ENCODE measurements at places on chromosomes 5 and 9.

DNA sequence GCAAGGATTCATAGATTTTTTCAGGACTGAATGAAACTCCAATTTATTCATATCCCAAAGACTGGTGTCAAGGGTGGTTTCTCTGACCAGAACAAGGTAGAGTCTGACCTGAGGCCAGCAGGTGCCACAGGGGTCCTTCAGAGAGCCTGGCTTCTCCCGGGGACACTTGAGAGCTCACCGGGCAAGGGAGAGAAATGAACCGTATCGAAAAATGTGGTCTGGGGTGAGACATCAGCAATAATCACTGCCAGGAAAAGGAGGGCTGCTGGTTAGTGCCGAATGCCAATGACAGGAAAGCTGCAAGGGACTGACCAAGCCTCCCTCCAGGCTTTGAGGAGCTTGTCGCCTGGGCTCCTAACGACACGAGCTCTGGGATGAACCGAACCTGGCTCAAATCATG is 142.7 kb downstream of the TTLL11 start:
- no peak for DNase-seq

DNA sequence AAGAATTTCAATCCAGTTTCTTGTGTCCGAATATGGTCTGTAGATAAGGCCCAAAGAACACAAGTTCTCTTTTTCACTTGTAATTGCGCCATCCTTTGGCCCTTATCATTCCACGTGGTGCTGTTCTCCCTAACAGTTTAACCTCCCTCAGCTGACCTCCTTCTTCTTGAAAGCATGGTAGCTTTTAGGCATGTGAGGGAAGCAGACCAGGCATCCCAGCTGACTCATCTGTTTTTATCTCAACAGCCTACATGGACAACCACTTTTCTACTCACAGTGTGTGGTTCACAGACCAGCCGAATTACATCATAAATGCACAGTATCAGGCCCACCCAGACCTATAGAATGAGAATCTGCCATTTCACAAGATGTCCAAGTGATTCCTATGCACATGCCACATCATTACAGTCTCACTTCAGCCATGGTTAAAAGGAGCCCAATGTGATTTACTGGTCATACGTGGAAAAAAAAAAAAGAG is 26.9 kb upstream of the PLIN2 start:
- DNase-seq: no peak

DNA sequence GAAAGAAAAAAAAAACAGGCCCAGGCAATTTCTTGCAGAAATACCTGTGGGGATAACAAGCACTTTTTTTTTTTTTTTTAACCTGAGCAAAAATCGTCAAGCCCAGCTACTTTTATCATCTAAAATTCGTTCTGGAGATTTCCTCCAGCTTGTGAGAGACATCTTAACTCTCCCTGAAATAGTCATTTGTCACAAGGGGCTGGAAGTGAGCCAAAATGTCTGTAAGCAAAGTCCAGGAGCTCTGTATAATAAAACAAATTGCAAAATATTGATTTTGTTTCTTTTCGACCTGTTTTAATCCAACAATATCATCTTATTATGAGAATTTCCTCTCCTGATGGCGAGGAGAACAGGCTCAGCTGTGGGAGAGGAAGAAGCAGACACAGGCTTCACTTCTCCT is 168.4 kb downstream of the TTLL11 start:
- DNase-seq: no peak

GRCh38 chr9:22446589-22446949 is at the start of gene DMRTA1:
TSS of gene DMRTA1 (plus strand) at chr9:22446824. CDS start at chr9:22447066, 242 bp downstream.
- no peak for DNase-seq

DNA sequence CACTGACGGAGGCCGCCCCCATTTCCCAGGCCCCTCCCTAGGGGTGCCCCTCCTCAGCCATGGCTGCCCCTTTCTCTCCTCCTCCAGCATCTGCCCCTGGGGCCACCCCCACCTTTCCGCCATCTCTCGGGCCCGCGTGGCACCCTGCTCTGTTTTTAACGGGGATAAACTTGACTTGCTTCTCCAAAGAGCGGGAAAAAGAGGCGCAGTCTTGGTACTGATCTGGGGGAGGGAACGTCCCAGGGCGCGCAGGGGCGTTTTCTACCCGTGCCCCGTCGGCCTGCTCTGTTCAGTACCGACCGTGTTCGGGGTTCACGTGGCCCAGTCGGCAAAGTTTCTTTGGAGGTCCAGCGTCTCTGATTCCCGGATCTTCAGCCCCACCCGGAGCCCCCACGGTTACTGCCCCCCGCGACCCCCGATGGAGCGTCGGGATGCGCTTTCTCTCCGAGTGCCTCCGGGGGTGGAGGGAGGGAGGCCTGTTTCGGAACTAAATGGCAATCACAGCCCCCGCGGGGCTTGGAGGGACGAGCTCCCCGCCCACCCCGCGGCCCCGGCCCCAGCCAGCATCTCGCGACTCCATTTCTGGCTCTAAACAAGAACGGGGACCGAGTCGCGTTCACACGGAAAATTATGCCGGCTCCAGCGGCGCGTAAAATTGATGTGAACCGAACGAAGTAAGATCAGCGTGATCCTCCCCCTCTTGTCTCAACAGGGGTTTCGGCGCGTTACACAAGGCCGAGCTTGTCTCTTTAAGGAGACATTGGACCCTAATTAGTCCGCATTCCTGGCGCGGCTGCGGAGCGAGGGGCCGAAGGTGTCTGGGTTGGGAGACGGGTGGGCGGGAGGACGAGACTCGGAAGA is 1.1 kb upstream of the TLE4 start:
- peak; percentile 44 for DNase-seq

DNA sequence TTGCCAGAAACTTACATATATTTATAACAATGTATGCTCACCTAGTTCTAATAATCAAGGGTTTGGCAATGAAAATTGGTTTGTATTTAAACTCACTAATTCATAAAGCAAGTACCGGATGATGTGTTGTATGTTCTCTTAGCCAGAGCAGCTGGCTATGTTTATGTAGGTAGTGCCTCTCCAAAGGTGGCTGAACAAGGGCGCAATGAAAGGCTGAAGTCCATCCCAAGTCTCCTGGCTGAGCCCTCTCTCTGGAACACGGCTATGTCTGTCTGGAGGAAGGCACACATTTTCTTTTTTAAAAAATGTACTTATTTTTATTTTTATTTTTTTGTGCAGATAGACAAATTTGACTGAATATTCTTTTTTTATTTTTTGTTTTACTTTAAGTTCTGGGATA is 141.2 kb upstream of the DAB2 start:
- DNase-seq: no peak

Measured in activated T-cell treated with anti-CD3 and anti-CD28 coated beads, Interleukin-2, amount 50 U/mL, for 1 hour (primary cell).